ENCODE measurements at places on chromosomes 4 and X.

GRCh38 chrX:83934220-83934619 is 73.3 kb downstream of the CYLC1 start:
- no peak for DNase-seq

DNA sequence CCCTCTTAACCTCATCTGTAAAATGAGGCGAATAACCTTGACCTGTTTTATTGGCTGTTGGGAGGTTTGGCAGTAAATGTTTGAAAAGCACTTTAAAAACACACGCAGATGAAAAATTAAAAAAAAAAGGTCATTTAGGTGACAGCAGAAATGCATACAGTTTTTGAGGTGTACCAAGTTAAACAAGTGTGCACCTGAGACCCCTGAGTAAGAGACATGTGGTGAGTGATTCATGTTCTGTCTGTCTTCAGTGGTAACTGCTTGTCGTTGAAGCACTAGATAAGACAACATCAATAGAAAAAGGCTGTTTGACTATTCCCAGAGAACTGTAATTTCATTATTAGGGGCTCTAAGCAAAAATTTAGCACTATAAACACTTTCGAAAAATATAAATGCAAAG is 608.4 kb upstream of the PITX2 start:
- DNase-seq = no peak

DNA sequence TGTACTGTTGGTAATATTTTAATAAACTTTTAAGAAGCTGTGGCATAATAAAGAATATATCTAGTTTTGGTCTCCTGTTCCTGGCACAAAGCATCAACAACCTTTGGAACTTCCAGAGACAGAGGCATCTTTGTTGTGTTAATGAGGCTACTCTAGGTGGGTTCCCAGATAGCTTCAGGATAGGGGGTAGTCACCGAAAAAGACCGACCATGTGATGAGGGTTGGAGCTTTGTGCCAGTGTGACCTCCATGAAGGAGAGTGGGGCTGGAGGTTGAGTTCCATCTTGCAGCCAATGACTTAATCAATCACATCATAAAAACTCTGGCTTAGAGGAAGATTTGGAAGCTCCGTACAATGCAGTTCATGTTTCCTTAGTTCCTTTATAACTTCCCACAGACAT is 9.9 kb downstream of the PPAT start:
- no peak for DNase-seq

DNA sequence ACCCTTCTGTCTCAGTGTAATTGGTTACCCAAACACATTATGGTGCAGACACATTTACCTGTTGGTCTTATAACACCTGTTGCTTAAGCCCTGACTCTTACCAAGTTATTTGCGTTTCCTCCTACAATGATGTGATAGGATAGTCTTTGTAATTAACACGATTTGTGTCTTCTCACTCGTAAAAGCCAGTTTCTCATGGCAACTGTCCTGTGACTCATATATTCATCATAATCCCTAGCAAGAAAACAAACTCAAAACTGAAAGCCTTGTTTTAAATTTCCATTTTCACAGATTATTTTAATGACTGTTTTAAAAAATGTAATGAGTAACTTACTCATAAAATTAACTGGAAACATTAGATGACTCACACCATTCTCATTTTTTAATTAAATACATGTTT is 495.2 kb downstream of the NLGN4X start:
- no peak for DNase-seq

GRCh38 chrX:15204130-15204751 is 65.6 kb downstream of the ASB9 start:
- no peak for DNase-seq

GRCh38 chr4:109574443-109574850 is 14.4 kb downstream of the MCUB start:
- DNase-seq = no peak

- no peak for DNase-seq
Observed at GRCh38 chr4:122914938-122915337, 7.5 kb downstream of the NUDT6 start.

GRCh38 chr4:85092536-85092935 is 126.0 kb upstream of the WDFY3 start:
- no peak for DNase-seq

GRCh38 chrX:69138512-69138911 is 26.7 kb downstream of the PJA1 start:
- DNase-seq = no peak

GRCh38 chr4:102867278-102868152 is 1.3 kb upstream of the CISD2 start:
- DNase-seq = no peak

- peak; percentile 63 for DNase-seq
Observed at GRCh38 chr4:41212616-41213203, 1.6 kb downstream of the APBB2 start.

- no peak for DNase-seq
Observed at GRCh38 chrX:10524578-10524977, 95.8 kb downstream of the MID1 start.

DNA sequence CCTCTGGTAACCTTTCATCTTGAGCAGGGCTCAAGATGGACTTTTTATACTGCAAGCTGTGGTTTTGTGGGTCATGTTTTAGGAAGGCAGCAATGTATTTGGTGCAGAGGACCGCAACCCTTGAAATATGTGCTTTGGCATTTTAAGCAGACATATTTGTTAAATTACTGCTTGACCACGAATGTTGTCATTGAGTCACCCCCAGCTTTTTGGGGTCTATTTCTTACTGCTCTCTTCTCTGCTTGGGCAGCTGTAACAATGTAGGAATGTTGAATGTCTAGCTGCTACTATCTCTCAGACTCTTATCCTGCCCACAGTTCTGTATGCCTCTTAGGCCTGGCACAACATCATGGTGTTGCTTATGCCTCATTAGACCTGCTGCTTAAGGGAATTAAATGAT is 6.0 kb downstream of the RBPJ start:
- DNase-seq = no peak

- DNase-seq = peak; percentile 98
Observed at GRCh38 chr4:133148690-133149363, at the start of gene PCDH10. Gene PCDH10 (plus strand): TSS chr4:133149294. CDS start chr4:133150141, 847 bp downstream.

DNA sequence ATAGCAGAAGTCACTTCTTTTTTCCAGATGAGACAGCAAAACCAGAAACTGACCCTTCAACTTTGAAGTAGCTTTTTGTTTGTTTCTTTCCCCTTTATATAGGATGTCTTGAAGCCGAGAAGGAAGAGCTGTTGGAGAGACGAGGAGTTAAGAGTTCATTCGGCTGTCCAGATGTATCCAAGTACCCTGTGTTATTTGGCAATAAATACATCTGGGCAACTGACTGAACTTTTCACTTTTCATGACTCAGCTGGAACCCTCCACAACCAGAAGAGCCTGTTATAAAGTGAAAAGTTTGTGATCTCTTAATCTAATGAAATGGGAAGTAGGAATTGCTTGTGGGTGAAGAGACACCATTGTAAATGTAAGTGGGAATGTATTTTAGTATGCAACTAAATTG is 131.2 kb downstream of the HTR2C start:
- no peak for DNase-seq

- DNase-seq = no peak
Observed at GRCh38 chr4:10017037-10017893, 4.0 kb downstream of the SLC2A9 start.

- peak; percentile 68 for DNase-seq
Observed at GRCh38 chrX:100768679-100769338, 36.9 kb upstream of the SYTL4 start.

DNA sequence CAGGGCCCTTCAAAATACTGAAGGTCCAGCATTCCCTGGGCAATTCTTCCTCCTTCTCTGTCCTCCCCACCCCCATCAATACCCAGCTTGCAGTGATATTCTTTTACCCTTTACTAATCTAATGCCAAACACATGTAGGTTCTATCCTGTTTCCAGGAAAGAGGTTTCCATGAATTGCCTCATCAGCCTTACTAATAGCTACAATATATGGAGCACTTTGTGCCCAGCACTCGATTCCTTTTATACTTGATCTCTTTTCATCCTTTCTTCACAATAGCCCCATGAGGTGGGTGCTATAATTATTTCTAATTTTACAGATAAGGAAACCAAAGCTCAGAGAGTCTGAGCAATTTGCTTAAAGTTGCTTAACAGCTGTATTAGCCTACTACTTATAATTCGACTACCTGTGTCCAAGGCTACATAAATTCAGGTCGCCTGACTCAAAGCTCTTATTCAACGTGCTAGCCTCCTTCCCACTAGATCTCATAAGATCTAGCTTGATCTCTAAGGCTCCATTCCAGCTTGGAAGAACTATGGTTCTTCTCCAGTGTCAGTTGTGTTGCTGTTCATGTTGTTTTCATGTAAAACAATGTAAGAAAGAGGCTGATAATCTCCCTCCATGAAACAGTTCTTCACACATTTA is 229.6 kb upstream of the PGRMC2 start:
- no peak for DNase-seq

DNA sequence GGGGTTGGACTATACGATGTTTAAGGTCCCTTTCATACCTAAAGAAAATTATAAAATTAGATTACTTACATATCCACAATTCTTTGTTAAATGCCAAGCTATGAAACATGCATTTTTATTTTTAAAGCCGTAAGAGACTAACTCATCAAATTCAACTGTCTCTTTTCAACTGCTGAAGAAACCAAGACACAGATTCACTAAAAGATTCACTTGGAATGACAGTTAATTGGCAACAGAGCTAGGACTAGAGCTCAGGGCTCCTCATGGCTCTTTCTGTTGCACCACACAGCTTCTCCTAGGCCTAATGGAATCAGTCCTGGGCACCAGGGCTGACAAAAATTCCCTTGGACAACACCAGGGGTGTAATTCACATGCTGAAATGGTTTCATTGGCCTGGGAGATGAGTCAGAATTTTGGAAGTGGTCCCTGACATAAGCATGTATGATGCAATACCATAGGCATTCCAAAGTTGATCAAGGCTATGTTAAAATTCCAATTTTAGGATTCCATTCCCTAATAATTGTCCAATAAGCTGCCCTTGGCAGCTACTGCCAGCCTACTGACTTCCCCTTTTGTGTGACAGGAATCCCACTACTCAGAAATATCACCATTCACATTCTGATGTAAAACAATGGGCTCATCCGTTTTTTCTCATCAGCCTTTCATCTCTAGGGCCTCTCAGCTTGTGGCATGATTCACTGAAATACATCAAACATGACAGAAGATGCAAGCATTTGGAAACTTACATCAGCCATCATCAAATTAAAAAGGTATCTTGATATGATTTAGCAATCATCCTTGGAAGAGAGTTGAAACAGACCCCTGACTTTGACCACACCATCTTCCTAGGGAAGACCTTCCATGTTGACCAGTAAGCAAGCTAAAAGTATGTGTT is 54.2 kb downstream of the PLAC1 start:
- DNase-seq = peak; percentile 43

DNA sequence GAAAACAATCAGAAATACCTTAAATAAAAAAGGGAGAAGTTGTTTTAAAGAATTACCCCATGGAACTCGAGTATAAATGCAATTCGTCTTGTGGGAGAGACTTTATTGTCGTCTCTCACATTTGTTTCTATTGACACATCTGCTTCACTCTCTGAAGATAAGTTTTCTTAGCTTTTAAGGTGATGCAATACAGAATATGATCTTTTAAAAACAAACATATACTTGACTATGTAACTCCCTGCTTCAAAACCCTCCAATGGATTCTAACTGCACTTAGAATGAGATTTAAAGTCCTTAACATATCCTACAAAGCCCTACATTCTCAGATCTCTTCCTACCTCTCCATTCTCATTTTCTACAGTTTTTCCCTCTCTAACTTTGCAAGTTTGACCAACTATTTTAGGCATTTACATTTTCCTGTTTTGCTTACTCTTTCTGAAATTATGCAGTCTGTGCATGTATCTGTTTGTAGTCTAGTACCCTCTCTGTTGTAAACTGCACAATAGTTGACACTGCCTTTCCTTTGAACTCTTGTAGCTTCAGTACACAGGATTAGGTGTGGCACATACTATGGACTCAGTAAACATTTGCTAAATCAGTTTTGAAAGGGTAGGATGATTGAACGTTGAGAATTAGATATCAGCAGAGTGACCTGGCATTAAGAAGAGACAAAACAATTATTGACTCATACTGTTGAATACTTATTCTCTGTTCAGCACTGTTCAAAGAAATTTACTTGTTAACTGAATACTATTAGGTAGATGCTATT is 59.8 kb downstream of the AGTR2 start:
- DNase-seq = no peak
